GM10248 (cell line): ENCODE measurements at places on chromosomes 13 and 19.

DNA sequence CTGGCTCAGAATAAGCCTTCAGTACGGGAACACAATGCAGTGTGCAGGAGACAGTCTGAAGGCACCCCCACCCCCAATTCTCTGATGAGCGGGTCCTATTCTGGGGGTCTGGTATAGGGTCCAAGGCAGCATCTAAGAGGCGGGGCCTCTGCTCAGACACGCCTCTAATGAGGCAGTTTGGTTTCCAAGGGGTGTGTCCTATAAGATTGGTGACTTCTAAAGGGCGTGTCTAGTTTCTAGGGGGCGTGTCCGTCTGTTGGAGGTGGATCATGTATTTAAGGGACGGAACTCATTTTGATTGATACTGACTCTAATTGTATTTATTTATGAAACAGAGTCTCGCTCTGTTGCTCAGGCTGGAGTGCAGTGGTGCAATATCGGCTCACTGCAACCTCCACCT, 8.7 kb downstream of the FIZ1 start:
- no peak for DNase-seq

- no peak for DNase-seq
Observed at GRCh38 chr13:69108486-69108885, 999.1 kb upstream of the ATXN8OS start.

GRCh38 chr13:55160867-55161266, 1979.9 kb upstream of the PRR20A start:
- no peak for DNase-seq

GRCh38 chr19:23817519-23817918, 58.8 kb upstream of the ZNF681 start:
- no peak for DNase-seq

GRCh38 chr13:33745370-33746324, 72.3 kb upstream of the RFC3 start:
- DNase-seq: no peak

GRCh38 chr13:100722517-100722916, 47.9 kb upstream of the TMTC4 start:
- no peak for DNase-seq

DNA sequence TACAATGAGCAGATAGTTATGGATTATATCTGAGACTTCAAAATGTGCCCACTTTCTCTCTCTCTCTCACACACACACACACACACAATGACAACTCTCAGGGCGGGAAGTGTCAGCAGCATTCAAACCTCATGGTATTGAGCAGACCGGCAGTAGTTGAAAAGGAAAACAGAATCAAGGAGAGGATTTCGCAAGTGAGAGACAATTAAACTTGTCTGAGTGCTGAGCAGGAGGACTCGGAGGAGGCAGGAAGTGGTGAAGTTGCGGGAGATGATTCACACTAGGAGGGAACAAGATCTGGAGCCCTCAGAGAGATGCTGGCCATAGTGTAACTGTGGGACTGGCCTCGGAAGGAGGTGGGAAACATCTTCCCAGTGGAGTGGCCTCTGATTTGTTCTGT, 353.1 kb downstream of the EFNB2 start:
- no peak for DNase-seq

- no peak for DNase-seq
Observed at GRCh38 chr13:72005455-72005854, 138.5 kb upstream of the DACH1 start.

DNA sequence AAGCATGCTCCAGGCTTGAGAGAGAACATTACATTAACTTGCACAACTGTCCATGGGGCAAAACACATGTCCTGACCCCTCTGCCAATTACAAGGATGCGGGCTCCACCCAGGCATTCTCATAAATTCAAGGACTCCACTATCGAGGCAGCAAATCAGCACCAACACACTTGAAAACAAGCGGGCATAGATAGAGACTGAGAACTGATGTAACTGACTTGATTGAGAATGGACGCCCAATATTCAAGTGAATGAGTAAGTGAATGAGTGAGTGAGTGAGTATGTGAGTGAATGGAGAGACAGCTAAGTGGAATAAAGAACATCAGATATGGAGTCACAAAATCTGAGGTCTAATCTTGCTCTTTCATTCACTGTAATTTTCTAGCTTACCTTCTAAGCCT, 75.0 kb upstream of the VSTM2B start:
- DNase-seq: no peak

- no peak for DNase-seq
Observed at GRCh38 chr13:54980651-54981050, 1952.0 kb downstream of the OLFM4 start.

- no peak for DNase-seq
Observed at GRCh38 chr19:22622901-22623840, 11.0 kb upstream of the ZNF492 start.

DNA sequence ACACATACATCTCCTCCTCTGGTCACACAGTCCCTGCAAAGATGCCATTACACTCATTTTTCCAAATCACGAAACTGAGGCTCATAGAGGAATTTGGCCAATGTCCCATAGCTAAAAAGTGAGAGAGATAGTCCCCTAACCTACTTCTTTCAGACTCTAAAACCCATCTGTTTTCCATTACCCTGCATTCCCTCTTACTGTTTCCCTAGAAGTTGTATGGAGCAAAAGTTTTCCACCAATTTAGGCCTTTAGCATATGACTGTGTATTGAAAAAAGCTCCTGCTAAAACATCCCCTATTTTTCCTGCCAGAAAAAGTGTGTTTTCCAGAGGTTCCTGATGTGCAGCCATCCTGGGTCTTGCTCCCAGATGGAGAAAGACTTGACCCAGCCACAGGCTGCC, 16.3 kb downstream of the SERP2 start:
- no peak for DNase-seq

GRCh38 chr13:41370736-41371135, 59.7 kb downstream of the NAA16 start:
- DNase-seq: no peak

DNA sequence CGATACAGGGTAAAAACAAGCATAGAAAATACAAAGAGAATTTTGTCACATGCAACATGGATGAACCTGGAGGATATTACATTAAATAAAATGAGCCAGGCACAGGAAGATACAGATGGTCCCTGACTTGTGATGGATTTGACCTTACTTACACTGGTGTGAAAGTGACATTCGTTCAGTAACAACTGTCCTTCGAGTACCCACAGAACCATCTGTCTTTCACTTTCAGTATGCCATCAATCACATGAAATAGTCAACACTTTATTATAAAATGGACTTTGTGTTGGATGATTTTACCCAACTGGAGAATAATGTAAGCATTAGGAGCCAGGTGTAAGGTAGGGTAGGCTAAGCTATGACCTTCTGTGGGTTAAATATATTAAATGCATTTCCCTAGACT, 51.5 kb downstream of the ZNF787 start:
- no peak for DNase-seq

DNA sequence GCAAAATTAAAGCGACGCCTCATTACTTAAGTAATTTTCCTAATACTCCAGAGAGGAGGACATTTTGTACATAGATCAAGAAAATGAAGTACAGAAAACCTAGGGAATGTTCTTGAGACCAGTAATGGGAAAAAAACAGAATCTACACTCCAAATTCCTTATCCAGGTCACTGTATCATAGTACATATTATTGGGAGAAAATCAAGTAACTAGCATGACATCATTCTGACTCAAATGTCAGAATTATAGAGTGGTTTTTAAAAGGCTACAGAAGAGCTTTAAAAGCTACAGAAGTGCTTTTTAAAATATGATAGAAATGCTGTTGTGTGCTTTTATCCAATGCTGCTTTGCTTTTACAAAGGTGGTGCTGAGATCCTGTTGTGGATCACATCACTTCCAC, 86.3 kb upstream of the SLC15A1 start:
- no peak for DNase-seq

DNA sequence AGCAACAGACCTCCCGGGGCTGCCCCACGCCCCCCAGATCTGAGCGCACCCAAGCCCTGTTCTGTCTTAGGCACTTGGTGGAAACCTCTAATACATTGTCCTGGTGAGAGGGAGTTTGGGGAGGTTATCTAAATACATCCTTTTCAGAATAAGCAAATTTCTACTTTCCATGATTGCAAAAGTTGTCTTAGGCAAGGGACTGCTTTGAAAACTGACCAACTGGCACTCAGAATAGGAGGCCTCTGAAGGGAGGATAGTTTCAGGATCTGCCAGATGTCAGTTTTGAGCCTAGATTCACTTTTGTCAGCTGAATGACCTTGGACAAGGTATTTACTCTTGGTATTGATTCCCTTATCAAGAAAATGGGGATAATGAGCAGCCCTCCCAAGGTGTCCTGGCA, 11.8 kb downstream of the SERP2 start:
- DNase-seq: no peak

DNA sequence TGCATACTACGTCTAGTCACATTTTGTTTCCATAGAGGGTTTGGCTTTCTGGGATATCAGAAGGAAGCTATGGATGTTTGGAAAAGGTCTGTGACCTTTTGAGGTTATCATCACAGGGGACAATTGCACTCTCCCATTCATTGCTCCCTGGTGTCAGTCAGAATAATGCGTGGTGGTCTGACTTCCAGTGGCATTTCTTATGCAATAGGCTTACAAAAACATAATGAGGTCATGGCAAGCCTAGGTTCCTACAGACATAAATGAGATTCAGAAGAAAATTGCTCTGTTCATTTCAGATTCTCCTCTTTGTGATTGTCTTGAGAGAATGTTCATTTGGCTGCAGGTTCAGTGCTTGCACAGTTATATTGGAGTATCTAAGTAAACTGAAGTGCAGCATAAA, 54.6 kb downstream of the ARHGAP35 start:
- no peak for DNase-seq

- no peak for DNase-seq
Observed at GRCh38 chr13:23007426-23007825, 173.4 kb upstream of the SGCG start.

GRCh38 chr19:19460258-19460731, 54.8 kb downstream of the GATAD2A start:
- DNase-seq: no peak

- DNase-seq: no peak
Observed at GRCh38 chr13:63737418-63737817, 2321.8 kb upstream of the PCDH20 start.

DNA sequence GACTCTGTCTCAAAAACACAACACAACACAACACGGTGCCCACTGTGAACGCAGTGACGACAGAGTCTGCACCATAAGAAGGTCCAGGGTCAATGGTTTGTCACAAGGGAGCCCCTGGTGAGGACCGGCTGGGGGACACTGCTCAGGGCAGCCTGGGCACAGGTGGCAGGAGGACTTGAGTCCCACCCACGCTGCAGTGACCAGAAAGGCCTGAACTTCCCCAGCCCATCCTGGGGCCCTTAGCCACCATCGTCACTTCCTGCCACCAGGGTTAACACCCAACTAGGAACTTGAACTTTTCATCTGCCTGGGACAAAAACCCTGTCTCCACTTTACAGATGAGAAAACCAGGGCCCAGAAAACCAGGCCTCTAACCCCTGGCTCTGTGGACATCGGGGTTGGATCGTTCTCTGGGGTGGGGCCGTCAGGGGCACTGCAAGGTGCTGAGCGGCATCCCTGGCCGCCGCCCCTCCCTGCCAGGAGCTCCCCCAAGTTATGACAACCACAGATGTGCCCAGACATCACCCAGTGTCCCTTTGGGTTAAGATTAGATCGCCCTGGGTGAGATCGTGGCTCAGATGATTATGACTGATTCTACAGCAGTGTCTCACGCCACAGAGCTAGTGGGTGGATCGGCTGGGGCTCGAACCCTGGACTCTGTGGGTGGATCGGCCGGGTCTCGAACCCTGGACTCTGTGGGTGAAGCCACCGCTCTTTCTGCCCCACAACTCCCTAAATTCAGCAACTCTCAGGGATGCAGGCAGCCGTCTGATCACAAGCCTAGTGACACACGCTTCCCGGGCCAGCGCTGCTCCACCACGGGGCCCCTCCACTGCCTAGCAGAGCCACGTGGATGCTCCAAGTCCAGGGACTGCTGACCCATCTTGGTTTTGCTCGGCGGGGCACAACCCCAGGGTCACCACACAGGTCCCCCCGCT, 14.0 kb downstream of the MOB3A start:
- DNase-seq: peak; percentile 59

DNA sequence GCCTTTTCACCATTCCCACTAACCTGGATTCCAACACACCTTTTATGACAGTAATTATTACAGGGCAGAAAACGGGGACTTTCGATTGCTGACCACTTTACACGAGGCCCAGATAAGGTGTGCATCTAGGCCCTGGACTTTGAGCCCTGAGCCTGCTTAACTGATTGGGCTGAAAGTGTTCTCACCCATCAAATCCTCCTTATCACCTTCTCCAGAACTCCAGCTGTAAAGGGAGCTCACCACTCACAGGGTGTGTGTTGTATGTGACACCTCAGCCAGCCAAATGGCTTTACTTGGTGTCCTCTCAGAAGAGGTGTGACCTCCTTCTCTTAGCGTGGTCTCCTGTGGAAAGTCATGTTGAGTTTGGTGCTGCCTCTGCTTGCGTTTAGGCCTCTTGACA, 36.5 kb downstream of the SIPA1L3 start:
- DNase-seq: no peak

DNA sequence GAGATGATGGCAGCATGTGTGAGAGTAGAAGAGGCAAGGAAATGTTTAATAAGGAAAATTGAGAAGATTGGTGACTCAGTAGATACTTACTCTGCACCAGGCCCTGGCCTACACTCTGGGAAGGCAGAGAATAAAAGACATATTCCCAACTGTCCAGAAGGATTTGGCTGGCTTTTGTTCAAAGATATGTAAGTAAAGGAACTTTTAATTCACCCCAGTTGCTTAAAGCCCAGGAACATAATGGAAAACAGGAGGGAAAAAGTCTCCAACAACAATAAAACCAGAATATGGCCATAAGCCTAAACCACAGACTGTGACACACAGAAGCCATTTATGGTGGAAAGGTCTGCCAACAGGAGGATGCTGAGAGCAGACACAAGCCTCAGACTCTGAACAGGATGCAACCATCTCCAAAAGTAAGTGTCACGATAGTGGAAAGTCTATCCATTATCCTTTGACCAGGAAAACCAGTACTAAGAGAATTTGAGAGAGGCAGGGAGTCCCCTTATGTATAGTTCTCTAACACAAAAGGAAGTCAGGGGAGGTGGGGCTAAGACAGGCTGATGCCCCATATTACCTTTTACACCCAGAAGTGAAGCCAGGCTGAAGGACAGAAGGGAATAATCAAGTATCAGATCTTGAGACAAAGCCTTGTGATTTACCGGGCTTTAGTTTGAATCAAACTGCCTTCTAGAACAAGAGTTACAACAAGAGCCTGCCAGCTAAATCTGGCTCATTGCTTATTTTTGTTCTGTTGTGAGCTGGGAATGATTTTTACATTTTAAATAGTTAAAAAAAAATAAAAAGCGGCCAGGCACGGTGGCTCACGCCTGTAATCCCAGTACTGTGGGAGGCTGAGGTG, 169.5 kb upstream of the STARD13 start:
- no peak for DNase-seq

GRCh38 chr19:47573071-47574026, at the start of gene ZNF541:
ZNF541 (minus strand) TSS chr19:47573148; CDS start chr19:47555856, 17,292 bp downstream.
- peak; percentile 45 for DNase-seq

GRCh38 chr13:79723519-79724024, 242.6 kb downstream of the NDFIP2 start:
- no peak for DNase-seq

DNA sequence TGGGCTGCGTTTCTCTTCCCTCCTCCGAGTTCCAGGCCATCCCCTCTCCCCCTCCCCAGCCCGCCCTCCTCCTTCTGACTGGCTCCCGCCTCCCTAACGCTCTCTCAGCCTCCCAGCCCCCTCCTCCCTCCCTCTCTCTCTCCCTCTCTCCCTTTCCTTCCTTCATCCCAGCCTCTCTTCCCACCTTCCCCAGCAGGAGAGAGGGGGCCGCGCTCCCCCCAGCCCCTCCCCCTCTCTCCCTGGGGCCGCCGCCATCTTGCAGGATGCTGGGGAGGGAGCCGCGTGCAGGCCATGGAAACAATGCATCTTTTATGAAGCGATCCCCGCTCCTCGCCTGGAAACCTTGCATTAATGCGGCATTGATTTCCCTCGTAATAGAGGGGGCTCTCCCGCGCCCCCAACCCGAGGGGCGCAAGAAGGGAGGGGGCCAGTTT, 42.6 kb upstream of the ADGRL1 start:
- peak; percentile 45 for DNase-seq
